Ureter (tissue), 1 donor: ENCODE measurements at places on chromosomes 1 and 21.

- no peak for DNase-seq
These were observed 129.9 kb upstream of the ZRANB2 start for GRCh38 chr1:71210718-71211117.

GRCh38 chr1:30332116-30333094 lies 391.0 kb downstream of the MATN1 start:
- no peak for DNase-seq

GRCh38 chr1:212624976-212625501 lies 16.5 kb downstream of the ATF3 start:
- no peak for DNase-seq

- no peak for DNase-seq
These were observed 187.0 kb upstream of the ETV3 start for GRCh38 chr1:157325220-157325619.

- DNase-seq = peak; percentile 60
These were observed 1.2 kb downstream of the EFNA1 start for GRCh38 chr1:155128755-155129473.

GRCh38 chr1:107559881-107560280 lies 405.1 kb downstream of the VAV3 start:
- no peak for DNase-seq

GRCh38 chr1:26321315-26322041 lies 3.7 kb downstream of the CD52 start:
- peak; percentile 92 for DNase-seq

DNA sequence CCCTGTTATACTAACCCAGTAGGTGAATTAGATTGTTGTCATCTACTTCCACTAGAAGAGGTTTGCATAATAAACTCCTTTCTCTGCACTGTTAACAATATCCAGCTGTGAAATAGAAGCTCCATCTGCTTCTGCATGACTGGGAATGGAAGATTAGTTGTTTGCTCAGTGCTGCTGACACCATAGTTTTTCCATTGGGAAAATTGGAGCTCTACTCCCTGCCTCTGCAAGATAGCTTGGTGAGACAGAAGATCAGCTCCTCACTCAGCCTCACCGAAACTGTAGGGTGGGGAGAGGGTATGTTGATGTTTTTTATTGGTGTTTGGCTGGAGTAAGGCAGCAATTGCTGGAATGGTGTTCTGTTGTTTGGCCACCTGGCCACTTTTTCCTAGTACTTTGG lies 331.6 kb upstream of the ADAMTS5 start:
- no peak for DNase-seq

DNA sequence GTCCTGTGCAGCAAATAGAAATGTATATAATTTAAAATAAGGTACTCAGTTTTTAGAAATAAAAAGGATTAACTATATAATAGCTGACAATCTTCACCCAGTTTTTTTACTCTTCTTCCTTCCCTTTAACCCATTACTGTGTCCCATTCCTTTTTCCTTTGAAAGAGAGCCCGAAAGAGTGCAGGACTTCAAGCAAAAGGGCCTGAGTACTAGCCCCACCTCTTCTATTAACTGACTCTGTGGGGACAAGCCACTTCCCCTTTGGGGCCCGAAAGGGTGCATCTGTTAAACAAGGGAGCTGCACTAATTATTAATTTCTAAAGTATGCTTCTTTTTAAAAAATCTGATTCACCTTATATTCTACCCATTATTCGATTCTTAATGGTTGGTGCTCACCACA lies 3.3 kb downstream of the USP24 start:
- DNase-seq = no peak
